ENCODE measurements at places on chromosomes 16 and 17.

GRCh38 chr17:13833921-13834320 is 232.2 kb upstream of the HS3ST3A1 start:
- DNase-seq: no peak

GRCh38 chr17:9974448-9975381 is 69.6 kb upstream of the RCVRN start:
- DNase-seq: no peak

DNA sequence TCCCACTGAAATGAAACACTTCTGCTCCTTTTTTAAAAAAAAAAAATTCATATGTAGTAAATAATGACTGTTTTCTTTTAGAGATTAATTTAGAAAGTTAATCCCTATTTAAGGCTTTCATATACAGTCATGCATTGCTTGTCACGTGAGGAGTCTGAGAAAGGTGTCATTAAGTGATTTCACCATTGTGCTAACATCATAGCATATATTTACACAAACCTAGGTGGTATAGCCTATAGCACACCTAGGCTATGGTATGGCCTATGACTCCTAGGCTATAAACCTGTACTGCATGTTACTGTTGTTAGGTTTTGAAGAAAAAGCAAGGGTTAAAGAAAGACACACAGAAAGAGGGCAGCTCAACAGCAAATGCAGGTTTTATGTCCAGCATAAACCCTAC is 13.7 kb downstream of the PPY start:
- no peak for DNase-seq

GRCh38 chr17:82929676-82930042 is 89.8 kb upstream of the ZNF750 start:
- no peak for DNase-seq

DNA sequence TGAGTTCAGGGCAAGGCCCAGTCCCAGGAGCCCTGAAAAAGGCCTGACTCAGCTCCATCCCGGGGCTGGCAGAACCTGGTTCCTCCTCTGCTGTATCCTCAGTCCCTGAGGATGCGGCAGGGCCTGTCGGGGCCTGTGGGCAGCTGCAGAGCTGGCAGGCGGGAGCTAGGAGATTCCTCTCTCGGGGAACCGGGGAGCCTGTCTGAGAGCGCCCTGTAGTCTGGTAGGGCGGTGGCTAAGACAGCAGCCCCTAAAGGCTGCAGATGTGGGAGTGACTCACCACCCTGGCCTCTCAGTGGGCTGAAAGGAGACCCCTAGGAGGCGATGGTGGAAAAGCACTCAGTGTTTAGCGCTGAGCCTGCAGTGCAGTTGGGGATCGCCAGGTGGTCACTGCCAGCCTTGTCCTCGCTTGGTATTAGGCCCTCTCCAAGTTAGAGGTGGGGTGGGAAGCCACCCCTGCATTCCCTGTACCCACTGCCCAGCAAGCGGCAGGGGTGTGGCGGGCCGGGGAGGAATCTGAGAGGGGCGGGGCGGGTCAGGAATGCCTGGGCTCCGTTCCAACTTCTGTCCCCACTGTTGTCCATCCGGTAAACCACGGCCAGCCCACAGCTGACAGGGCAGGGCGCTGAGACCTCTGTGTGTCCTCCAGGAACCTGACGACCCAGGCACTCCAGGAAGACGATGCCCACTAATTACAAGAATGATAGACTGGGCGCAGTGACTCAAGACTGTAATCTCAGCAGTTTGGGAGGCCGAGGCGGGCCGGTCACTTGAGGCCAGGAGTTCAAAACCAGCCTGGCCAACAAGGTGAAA is 29.5 kb upstream of the CDH1 start:
- DNase-seq: no peak

DNA sequence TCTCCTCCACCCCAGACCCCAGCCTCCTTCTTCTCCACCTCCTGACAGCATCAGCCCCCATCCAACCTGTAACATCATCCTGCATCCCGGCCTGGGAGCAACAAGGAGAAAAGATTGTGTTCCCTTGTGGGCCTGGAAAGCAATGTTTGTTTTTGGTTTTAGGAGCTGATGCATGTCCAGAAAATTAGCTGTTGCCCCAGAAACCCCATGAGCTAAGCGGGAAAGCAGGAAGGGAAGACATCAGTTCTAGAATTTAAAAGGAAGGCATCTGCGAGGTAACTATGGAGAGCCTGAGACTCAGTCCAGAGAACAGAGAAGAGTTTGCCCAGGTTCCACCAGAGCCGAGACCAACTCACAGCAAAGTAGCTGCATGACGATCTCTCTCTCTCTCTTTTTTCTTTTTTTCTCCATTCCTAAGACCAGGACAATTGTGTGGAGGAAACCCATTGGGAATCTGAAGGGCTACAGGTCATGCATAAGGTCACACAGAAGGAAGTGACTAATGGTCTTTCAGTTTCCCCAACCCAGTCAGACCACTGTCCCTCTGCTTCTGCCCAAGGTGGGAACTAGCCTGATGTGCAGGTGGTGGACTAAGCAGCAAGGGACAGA is 124.4 kb downstream of the SLC39A11 start:
- DNase-seq: no peak

- DNase-seq: no peak
These were observed 43.7 kb downstream of the GOSR1 start for GRCh38 chr17:30520882-30521281.

- no peak for DNase-seq
These were observed 24.0 kb downstream of the MEOX1 start for GRCh38 chr17:43637563-43638323.

DNA sequence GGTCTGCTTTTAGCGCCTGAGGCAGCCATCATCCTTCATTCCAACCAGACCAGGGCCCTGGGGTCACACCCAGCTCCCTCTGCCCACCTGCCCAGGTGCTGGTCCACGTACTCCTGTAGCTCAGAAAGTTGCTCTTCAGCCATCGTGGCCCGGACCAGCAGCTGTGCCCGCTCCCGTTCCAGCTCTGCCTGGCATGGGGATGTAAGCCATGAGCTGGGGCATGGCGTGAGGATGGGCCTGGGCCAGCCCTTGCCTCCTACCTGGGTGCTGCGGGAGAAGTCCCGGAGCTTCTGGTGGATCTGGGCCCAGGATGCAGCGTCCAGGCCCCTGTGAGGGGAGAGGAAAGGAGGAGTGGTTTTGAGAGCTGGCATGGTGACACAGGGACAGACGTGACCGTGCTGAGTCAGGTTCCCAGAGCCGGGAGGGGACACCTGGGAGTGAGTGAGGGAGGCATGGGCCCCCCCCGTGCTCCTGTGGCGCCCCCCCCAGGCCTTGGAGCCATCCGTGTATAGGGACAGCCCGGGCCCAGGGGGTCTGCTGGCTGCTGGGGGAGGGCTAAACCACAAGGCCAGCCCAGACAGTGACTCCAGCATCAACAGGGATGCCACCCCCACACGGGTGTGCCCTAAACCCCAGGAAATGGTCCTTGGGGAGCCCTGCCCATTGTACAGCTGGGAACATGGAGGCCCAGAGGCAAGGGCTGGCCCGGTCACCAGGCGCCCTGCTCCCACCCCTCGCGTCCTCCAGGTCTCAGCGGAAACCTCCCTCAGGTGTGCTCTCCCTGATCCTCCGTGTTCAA is 2.1 kb downstream of the ANTKMT start:
- no peak for DNase-seq
